ENCODE measurements at places on chromosomes 7 and 10. TPM values are rescaled to one million over a fixed set of nuclear protein-coding genes. Genes with fewer than 3 reads are reported as not detected.

Gene GIGYF1
- 9.0 TPM for total RNA-seq

Gene ANKRD30A
- not detected for total RNA-seq

Gene NAT16
- total RNA-seq, result not detected

Gene AQP1
- total RNA-seq, result 10.3 TPM

Gene TMEM229A
- total RNA-seq, result not detected

Gene ERV3-1
- 4.7 TPM for total RNA-seq

Gene FAM25C
- total RNA-seq, result not detected

Gene FAM20C
- total RNA-seq, result 64.7 TPM

Gene BET1
- total RNA-seq, result 16.6 TPM

Gene HKDC1
- total RNA-seq, result 25.1 TPM

Gene CTAGE15
- not detected for total RNA-seq

Gene SDK1
- total RNA-seq, result 9.3 TPM

Gene TLX1
- not detected for total RNA-seq

Gene VSTM2A
- total RNA-seq, result not detected

Measured in mesangial cell (primary cell).